Endothelial cell of umbilical vein (primary cell): ENCODE measurements at places on chromosomes 16 and 17.

DNA sequence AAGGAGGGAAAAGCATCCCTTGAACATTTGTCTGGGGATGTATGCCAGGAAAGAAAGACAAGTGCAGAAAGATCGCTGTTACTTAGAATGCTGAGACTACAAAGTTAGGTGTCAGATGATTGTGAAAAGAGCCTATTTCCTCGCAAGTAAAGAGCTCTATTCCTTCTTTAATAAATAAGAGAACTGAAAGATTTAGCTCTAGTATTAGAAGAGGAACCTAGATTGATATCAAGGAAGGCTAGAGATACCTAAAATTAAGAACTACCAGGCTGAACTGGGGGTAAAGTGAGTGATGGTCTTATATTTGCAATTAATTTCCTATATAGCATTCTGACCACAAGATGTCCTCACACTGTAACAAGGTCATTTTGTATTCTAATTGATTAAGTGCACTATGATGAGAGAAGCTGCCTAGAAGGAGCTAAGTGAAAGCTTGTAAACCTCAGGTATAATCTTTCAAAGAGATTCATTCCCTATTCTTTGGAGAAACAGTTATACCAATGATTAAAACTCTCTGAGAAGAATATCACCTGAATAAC, 62.3 kb downstream of the SSH2 start:
- H3K4me3 ChIP-seq, result no peak overlapping the region
- no peaks in the 10 kb centered on the region for H3K36me3 ChIP-seq
- H3K27me3 ChIP-seq, result no peaks in the 10 kb centered on the region
- H3K27ac ChIP-seq, result no peak overlapping the region

GRCh38 chr17:1153795-1154546, 25.8 kb downstream of the ABR start:
- H3K4me1 ChIP-seq, result no peaks in the 10 kb centered on the region
- no peaks in the 10 kb centered on the region for H3K27me3 ChIP-seq
- H3K27ac ChIP-seq, result no peak overlapping the region
- no peak overlapping the region for H3K4me3 ChIP-seq
- no peak for DNase-seq

DNA sequence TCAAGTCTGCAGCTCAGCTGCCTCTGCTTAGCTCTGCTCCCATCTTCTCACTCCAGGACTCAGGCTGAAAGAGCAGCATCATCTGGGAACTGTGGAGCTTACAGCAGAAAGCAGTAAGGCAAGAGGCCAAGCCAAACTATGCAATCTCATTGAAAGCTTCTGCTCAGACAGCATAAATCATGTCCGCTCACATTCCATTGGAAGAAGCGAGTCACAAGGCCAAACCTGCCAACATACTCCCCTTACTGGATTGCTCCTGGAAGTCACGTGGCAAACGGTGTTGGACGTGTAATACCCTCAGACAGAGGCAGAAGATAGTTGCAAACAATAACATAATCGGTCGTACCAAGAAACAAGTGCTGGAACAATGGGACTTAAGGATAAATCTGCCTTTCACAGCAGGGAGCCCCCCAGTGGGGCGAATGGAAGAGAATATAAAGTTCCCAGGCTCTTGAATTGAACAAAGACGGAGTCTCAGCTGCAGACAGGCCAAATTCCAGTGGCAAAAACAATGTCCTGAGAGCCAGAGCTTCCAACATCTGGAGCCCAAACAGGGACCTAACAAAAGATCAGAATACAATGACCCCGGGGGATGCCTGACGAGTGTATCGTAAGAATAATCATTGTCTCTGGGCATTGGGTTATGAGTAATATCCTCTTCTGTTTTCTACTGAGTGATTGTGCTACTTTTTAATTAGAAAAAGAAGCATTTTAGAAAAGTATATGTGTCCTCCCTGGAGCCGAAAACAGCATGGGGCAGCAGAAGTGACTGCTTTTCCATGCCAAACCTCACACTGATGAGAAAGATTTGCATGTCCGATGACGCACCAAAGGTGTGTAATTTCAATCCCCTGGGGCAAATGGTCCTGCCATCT, 68.4 kb downstream of the CMC2 start:
- no peaks in the 10 kb centered on the region for H3K27me3 ChIP-seq
- H3K36me3 ChIP-seq, result no peaks in the 10 kb centered on the region
- DNase-seq, result peak; percentile 98
- peak overlapping the region; percentile 16 for H3K4me3 ChIP-seq
- H3K4me1 ChIP-seq, result peaks cover 45% of the 10 kb centered on the region

GRCh38 chr17:46190763-46191162, 2.5 kb downstream of the KANSL1 start:
- peak overlapping the region; percentile 6 for H3K4me3 ChIP-seq
- H3K27ac ChIP-seq, result peak overlapping the region; percentile 70
- H3K36me3 ChIP-seq, result no peaks in the 10 kb centered on the region
- no peaks in the 10 kb centered on the region for H3K27me3 ChIP-seq
- H3K4me1 ChIP-seq, result peaks cover 29% of the 10 kb centered on the region
- DNase-seq, result no peak

DNA sequence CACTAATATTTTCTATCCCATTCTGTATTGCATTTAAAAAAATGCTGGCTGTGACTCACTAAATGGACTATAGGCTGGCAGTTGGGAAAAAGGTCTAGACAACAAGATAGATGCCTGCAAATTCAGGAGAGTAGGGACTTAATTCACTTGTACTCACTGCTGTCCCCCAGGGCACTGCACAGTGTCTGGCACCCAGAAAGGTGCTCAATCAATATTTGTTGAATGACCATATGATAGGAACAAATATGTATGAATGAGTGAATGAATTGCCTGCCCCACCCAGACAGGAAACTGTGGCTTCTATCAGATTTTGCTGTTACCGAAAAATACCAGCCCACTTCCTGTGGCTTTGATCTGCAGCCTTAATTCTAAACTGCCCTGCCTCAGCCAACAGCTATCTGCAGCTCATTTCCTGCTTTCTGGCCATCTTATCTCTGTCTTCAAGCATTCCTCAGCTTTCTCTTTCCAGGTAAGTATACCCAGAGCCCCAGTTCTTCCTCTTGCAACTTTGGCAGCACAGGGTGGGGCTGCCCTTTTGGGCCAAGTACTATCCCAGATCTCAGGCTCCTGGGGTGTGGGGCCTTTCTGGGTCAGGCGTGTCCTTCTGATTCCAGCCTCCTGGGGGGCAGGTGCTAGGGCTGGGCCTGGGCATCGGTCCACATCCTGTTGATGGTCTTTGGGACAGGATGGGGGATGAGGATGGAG, 15.3 kb upstream of the TNS4 start:
- H3K4me1 ChIP-seq, result peaks cover 7% of the 10 kb centered on the region
- no peaks in the 10 kb centered on the region for H3K36me3 ChIP-seq
- H3K27ac ChIP-seq, result no peak overlapping the region
- no peak for DNase-seq
- no peaks in the 10 kb centered on the region for H3K27me3 ChIP-seq
- H3K4me3 ChIP-seq, result no peak overlapping the region

DNA sequence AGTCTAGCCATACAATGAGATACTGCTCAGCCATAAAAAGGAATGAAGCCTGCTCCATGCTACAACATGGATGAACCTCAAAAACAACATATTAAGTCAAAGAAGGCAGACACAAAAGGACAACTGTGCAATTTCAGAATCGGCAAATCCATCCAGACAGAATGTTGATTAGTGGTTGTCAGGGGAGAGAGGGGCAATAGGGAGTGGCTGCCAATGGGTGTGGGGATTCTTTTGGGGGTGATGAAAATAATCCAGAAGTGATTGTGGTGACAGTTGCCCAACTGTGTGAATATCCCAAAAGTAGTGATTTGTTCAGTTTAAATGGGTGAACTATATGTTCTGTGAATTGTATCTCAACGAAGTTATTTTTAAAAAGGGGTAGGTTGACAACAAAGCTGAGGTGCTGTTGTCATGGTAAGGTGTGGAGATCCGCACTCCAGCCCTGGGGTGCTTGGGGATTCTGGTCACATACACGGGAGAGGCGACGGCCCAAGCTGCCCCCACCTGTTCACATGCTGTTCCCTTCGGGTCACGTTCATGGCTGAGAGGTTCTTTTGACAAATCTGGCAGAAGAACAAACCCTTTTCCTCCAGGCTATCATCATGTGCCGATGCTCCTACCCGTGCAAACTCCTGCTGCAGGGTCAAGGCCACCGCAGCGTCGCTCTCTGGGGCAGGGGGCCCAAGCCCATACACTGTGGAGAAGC, 9.6 kb downstream of the SLX4 start:
- H3K36me3 ChIP-seq, result no peaks in the 10 kb centered on the region
- no peaks in the 10 kb centered on the region for H3K4me1 ChIP-seq
- no peak overlapping the region for H3K4me3 ChIP-seq
- DNase-seq, result no peak
- H3K27ac ChIP-seq, result no peak overlapping the region

- peaks cover 2% of the 10 kb centered on the region for H3K27me3 ChIP-seq
- peaks cover 9% of the 10 kb centered on the region for H3K4me1 ChIP-seq
- peak; percentile 23 for DNase-seq
- no peak overlapping the region for H3K27ac ChIP-seq
Measured at GRCh38 chr17:82330322-82331239, 3.0 kb downstream of the SECTM1 start.

GRCh38 chr17:2853283-2854142, 57.3 kb downstream of the RAP1GAP2 start:
- H3K4me3 ChIP-seq, result peak overlapping the region; percentile 40
- peaks cover 7% of the 10 kb centered on the region for H3K4me1 ChIP-seq
- H3K27me3 ChIP-seq, result peaks cover 47% of the 10 kb centered on the region
- no peak overlapping the region for H3K27ac ChIP-seq
- DNase-seq, result no peak
- H3K36me3 ChIP-seq, result no peaks in the 10 kb centered on the region

DNA sequence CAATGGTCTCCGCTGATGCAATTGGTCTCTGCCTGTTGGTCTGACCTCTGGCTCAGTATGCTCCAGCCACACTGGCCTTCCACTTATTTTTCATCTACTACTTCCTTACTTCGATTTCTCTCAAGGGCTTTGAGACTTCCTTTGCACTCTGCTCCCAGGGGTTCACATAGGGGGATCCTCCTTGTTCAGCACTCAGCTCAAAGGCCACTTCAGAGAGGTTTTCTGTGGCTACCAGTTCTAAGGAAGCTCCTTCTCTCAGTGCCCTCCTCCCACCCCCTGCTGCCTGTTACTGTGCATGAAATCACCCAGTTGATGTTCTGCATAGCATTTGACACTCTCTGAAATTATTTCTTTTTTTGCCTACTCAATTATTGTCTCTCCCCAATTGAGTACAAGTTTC, 476.4 kb downstream of the HS3ST3B1 start:
- H3K27me3 ChIP-seq, result no peaks in the 10 kb centered on the region
- no peak overlapping the region for H3K27ac ChIP-seq
- no peak overlapping the region for H3K4me3 ChIP-seq
- H3K4me1 ChIP-seq, result no peaks in the 10 kb centered on the region
- no peaks in the 10 kb centered on the region for H3K36me3 ChIP-seq

GRCh38 chr17:7823581-7824001, 10.4 kb upstream of the KDM6B start:
- DNase-seq, result no peak
- H3K36me3 ChIP-seq, result no peaks in the 10 kb centered on the region
- H3K27ac ChIP-seq, result no peak overlapping the region
- H3K27me3 ChIP-seq, result peaks cover 6% of the 10 kb centered on the region
- H3K4me3 ChIP-seq, result no peak overlapping the region

DNA sequence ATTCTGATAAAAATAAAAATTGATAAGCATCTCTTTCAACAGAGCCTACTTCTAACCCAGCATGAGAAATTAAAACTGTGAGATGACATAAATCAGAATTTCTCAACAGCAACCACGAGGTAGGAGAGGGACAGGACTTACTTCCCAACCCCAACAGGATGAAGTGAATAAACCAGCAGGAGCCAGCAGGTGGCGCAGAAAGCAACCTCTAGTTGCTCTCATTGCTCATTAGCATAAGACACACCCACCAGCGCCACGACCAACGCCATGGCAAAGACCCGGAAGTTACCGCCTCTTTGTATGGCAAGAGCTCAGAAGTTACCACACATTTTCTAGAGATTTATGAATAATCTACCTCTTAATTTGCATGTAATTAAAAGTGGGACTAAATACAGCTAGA, 189.4 kb upstream of the CDH8 start:
- no peaks in the 10 kb centered on the region for H3K27me3 ChIP-seq
- no peak overlapping the region for H3K27ac ChIP-seq

DNA sequence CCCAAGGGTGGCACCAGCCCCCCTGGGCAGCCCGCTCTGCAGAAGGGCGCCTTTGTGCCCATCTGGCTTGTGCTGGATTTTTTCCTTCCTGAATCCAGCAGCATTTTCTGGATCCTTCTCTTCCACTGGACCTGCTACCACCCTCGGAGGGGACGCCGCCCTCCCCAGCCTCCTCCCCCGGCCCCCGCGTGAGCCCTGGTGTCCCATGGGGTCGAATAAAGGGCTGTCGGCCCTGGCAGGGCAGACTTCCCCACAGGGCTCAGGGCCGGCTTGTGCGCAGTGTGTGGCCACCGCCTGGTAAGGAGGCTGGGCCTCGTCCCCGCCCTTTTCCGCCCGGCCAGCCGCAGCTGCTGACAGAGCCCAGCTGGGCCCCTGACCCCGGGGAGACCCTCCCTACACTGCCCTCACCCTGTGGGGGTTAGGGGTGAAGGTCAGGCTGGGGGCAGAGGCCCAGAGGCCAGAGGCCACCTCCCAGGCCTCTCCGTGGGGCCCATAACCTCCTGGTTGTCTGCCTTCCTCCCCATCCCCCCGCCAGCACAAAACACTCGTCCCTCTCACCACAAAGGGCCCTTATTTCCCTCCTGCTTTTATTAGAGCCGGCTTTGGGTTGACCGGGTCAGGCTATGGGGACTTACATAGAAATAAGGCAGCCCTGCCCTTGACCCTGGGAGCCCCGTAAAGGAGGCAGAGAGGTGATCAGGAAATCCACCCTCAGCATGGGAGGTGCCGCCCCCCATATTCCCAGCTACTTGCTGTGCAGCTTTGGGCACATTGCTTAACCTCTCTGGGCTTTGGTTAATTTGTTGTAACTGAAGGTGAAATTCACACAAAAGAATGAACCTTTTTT, 179.3 kb upstream of the CIBAR2 start:
- no peaks in the 10 kb centered on the region for H3K36me3 ChIP-seq
- peak; percentile 33 for DNase-seq
- peaks cover 6% of the 10 kb centered on the region for H3K4me1 ChIP-seq

DNA sequence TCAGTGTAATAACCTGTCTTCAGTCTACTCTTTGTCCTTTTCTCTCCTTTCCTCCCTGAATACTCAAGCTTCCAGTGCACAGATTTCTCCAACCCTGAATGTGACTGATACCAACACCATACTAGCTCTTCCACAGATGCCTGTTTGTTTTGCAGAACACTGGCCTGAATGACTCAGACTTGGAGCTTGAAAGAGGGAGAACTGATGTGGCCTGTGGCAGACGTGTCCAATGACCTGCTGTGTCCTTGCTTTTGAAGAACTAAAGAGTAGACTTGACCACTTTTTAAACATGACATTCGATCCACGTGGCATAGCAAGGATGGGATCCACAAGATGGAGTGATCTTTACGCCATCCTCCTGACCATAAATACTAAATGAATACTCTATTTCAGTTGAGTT, 361.0 kb downstream of the WWOX start:
- no peaks in the 10 kb centered on the region for H3K4me1 ChIP-seq
- H3K27ac ChIP-seq, result no peak overlapping the region
- H3K27me3 ChIP-seq, result no peaks in the 10 kb centered on the region
- no peak overlapping the region for H3K4me3 ChIP-seq
- no peak for DNase-seq
- no peaks in the 10 kb centered on the region for H3K36me3 ChIP-seq
